ENCODE measurements at places on chromosomes 6 and 20.

DNA sequence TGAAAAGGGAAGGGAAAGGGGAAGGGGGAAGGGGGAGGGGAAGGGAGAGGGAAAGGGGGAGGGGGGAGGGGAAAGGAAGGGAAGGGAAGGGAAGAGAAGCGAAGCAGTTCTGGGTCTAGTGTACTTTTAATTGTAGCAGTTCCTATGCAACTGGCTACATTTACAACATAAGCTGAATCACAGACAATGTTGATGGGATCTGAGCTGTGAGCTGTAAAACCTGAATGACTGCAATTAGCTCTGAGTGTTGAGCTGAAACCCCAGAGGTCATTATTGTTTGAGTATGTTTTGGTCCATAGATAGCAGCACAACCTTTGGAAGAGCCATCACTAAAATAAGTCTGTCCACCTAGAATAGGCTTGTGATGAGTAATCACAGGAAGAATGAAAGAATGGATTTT, 7.2 kb upstream of the ABHD12 start:
- no peak for DNase-seq

DNA sequence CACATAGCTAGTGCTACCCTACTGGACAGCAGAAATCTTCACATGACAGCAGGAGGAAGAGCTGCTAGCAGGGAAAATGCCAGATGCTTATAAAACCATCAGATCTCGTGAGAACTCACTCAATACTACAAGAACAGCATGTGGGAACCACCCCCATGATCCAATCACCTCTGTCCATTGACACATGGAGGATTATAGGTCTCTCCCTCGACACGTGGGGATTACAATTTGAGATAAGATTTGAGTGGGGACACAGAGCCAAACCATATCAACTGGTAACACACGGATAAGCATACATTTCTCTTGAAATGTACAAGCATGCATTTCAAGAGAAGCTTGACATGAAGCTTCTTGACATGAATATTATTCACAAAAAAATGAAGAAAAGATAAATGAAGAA, 64.1 kb downstream of the MMS22L start:
- no peak for DNase-seq

DNA sequence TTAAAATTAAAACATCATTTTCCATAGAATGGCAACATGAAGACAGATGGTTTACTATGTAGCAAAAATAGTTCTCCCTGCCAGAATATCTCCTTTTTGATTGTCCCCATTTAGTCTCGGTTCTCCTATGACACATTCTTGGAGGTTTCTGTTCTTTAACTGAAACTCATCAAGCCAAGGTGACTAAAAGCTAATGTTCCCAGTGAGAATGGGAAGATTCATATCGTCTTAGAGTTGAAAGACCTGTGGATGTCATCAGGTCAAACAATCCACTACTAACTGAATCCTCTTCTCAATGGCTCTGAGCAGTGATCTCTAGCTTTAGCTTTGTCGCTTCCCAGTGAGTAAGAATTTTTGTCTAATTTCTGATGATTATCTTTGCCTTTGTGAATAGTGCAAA, 1.3 kb upstream of the DOK5 start:
- no peak for DNase-seq

DNA sequence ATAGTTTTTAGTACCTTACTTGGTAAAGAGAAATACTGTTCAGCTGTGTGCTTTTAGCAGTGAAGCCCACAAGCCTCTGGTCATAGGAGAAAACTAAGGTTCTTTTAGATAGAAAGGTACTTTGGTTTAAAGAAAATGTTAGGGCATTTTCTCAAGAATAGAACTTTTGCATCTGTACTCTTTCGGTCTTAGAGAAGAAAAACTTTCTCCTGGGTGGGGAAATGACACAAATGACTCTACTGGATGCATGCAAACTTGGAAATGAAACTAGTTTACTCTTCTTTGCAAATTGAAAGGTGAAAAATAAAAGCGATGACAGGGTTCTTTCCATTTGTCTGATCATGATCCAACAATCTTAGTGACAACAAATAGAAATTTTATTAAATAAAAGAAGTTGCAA, 2.1 kb upstream of the TMEM217 start:
- no peak for DNase-seq

- DNase-seq, result no peak
Observed at GRCh38 chr6:106194949-106195921, 109.1 kb downstream of the PRDM1 start.

GRCh38 chr20:50278684-50279531, 88.3 kb downstream of the CEBPB start:
- DNase-seq, result peak; percentile 66

DNA sequence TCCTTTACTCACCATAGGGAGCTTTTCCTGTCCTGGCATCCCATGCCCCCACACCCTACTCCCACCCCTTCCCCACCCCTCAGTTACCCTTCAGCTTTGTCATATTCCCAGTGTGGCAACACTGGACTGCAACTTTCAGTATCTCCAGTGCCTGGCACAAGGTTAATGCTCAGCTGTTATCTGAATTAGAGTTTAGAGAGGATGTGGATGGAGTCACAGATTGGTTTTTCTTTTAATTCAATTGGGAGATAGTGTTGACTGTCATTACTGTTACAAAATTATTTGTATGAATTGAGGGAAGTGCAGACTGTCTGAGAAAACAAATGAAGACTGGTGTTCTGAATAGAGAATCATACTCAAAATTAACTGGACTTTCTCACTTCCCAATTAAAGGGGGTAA, 89.9 kb downstream of the TULP4 start:
- no peak for DNase-seq

DNA sequence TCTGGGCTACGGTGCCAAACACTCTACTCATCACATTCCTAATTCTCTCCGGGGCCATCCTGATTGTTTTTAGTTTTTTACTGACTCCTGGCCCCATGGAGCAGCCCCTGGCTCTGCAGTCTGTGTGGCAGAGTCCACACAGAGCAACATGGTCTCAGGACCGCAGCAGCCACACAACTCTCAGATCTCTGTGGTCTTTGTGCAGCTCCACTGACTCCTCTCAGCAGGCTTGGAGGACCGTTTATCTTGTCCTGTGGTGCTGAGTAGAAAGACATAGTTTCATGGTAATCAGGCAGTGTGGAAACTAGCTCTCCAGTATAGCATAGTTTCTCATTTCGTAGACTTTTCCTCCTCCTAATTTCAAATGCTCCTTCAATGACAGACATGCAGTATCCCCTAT, 168.4 kb downstream of the EDN1 start:
- no peak for DNase-seq

DNA sequence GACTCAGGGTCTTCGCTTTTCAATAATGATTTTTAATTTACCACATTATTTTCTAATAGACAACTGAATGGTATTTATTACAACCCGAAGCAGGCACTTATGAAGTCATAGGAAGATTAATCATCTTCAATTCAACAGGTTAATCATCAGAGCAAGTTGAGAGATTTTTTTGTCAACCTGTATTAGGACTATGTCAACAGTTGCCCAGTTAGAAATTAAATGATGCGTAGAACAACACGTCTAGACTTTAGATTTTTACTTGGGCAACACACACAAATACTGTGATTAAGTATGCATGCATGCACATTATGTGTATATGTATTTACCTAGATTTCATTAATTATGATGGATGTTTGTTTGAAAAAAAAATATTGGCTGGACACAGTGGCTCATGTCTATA, 4.3 kb downstream of the ILRUN start:
- no peak for DNase-seq

GRCh38 chr6:49635480-49635879, 1.2 kb downstream of the RHAG start:
- DNase-seq, result no peak

DNA sequence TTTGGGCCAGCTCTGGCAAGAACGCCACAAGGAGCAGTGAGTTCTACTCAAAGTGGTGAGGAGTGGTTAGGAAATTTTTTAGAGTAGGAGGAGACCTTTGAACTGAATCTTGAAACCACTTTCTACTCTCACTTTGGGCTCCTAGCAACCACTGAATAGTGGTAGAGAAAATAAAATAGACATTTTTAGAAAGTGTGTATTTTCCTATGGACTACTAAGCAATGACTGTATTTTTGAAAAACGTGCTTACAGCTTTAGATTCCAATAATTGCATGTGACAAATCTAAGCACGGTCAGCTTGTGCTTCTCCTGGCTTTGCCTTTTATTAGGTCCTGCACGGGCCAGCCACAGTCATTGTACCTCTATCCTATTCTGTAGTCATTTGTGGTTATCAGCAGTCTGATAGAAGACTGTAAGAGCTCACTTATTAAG, 8.7 kb upstream of the IFNGR1 start:
- DNase-seq, result no peak

DNA sequence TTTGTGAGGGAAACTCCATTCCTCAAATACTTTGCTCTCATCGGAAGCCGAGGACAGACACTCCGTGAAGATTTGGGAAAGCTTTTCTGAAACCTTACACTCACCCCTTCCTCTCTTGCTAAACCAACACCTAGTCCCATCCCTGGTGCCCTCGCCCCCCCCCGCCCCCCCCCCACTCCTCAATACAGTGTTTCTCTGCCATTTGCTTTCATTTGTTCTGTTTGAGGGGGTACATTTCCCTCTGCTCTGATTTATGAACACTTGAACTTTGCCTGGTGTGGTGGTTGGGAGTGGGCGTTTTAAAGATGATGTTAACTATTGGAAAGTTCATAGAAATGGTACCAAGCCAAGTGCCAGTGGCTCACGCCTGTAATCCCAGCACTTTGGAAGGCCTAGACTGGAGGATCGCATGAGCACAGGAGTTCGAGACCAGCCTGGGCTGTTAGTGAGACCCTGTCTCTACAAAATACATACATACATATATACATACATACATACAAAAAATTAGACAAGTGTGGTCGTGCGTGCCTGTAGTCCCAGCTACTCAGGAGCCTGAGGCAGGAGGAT, 1.1 kb downstream of the RAB32 start:
- no peak for DNase-seq

GRCh38 chr20:13858871-13859270, 74.0 kb downstream of the NDUFAF5 start:
- no peak for DNase-seq

DNA sequence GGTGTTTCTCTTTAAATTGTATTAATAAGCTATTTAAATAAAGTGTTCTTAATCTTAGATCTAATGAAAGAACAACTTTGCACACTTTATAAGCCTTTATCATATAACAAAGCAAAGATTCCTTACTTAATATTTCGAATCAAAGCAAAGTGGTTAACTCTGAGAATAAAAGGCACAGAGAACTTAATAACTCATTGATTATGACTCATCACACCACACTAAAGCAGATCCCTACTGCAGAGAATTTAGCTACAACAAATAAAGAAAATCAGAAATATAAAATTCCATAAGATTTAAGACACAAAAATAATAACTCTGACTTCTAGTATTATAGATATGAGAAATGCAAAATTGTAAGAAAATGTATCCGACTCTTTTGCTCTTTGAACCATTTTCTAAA, 135.6 kb upstream of the RUNX2 start:
- DNase-seq, result no peak

DNA sequence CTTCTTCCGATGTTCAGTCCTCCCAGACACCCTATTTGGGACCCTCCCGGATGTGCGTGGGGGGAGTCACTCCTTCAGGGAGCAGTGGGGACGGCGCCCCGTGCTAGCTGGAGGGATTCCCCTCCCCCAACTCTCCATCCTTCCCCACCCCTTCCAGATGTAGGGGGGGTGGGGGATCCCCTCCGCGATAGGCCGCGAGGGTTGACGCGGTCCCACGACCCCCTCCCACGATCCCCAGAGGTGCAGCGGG, 548 bp downstream of the GNL1 start:
- DNase-seq, result no peak

- no peak for DNase-seq
Observed at GRCh38 chr6:87251225-87251624, 71.2 kb upstream of the SMIM8 start.

DNA sequence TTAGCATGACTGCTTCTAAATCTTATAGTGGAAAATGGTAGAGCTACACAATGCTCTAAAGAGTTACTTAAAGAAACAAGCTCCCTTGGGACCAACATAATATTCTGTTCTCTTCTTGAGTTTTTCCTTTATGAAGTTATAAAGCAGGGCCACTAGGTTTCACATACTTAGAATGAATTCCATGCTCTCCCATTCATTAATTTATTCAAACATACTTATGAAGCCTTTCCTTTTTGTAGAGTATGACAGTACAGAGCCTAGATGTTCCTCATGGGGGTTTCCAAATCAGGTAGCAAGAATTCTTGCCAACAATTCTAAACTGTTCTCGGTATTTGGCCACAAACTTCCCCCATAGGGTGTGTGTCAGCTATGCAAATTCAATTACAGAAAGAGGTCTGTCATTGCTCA, 20.6 kb upstream of the FABP7 start:
- DNase-seq, result no peak

GRCh38 chr6:87181903-87182302, 26.5 kb downstream of the ZNF292 start:
- no peak for DNase-seq

GRCh38 chr6:6645261-6645917, 56.9 kb downstream of the LY86 start:
- DNase-seq, result no peak

- peak; percentile 5 for DNase-seq
Observed at GRCh38 chr20:25067102-25067987, 9.4 kb upstream of the ACSS1 start.

DNA sequence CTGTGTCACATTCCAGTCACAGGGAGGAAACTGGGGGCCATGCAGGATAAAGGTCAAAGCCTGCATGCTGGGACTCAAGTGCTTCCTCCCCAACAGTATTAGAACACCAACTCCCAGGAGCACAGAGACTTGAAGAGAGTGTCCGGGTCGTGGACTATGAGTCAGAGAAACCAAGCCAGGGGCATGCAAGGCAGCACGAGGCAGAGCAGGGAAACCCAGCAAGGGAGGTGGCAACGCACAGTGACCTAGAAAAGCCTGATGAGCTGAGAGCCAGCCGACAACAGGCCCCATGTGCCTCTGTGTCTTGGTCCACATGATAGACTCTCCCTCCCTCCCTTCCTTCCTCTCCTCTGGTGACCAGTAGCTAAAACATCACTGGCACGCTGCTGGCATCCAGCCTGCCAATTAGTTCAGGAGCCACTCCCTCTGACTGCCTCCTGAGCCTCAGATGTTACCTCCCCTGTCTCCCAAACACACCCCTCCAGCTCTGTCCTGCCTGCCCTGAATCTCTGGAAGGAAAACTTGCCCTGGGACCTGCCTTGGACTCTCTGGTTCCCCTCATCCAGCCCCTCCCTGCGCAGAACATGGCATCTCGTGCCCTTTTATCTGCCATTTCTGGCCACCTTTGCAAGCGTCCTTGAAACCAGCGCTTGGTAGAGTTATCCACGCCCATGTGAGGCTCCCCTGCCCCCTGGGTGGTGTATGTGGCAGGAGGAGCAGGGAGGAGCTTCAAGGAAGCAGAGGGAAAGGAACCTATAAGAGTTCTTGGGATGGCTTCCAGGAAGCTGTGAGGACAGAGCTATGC, 16.2 kb upstream of the RNF39 start:
- DNase-seq, result peak; percentile 15

- DNase-seq, result no peak
Observed at GRCh38 chr20:8997701-8998117, 71.2 kb upstream of the PLCB4 start.
